Activated CD8-positive, alpha-beta memory T cell treated with anti-CD3 and anti-CD28 coated beads for 4 hours (primary cell): ENCODE measurements at places on chromosomes 5 and 9.

DNA sequence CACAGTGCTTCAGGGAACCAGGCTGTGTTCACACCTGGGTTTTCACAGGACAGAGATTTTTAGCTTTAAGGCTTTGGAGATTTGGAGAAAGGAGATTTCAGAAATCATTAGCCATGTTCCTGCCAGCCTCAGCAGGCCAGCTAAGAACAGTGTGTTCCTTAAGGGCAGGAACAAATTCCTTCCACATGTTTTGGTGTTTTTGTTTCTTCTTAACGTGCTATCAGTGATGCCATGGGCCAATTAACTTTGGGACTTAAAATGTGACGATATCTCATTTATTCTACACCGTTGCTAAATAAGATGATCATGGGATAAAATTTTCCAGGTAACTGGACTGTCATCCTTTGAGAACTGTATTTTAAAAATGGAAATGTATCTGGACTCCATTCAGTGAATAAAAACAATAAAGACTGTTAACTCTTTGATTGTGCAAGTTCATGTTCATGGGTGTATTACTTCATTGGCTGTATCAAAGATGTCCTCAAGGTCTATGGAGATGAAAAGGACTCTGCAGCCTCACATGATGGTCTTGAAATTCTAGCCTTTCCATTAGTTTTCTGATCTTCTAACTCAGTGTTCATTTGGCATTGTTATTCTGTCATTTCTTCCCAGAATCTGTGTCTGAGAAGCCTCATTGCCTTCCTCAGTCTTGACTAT is 72.3 kb downstream of the ZNF366 start:
- DNase-seq, result no peak

GRCh38 chr9:124780757-124781151 is 3.8 kb downstream of the OLFML2A start:
- DNase-seq, result no peak

DNA sequence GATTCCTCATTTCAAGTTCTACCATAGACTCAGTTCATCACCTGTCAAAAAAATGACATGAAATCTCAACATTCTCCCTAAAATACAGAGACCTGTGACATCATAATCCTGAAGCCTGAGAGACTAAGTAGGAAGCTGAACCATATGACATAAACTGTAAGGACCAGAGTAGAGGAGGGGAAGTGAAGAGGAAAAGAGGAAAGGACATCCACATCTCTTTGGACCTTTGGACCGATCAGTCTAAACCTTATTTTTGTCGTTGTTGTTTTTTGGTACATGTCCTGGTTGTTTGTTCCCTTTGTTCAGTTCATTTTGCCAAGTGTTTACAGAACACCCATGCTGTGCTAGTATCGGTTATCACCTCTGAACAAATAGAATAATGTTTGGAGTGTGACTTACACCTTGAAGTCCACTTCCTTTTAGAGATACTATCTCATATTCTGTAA is 41.9 kb downstream of the LURAP1L start:
- DNase-seq, result no peak

DNA sequence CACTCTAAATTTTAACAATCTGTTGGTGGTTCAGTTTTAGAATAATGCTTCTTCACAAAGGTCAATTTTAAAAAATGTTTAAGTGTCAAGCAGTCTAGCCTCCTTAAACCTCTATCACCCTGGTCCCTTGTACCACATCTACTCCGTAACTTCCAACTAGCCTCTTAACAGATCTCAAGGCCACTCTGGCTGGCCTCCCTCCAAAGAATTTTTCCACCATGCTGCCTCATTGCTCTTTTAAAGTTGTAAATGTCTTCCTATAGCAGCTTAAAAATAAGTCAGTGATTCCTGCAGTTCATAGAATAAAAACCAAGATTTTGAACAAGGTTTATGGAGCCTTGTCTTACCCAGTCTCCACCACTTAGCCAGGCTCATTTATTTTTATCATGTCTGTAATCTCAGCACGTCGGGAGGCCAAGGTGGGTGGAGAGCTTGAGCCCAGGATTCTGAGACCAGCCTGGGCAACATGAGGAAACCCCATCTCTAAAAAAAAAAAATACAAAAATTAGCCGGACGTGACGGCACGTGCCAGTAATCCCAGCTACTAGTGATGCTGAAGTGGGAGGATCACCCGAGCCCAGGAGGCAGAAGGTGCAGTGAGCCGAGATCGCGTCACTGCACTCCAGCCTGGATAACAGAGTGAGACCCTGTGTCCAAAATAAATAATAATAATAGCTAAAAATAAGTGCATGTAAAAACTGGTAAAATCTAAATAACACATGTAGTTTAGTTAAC is 924.9 kb upstream of the DMAC1 start:
- no peak for DNase-seq

- no peak for DNase-seq
These were observed 50.0 kb upstream of the RNU6ATAC start for GRCh38 chr9:134214386-134214765.

DNA sequence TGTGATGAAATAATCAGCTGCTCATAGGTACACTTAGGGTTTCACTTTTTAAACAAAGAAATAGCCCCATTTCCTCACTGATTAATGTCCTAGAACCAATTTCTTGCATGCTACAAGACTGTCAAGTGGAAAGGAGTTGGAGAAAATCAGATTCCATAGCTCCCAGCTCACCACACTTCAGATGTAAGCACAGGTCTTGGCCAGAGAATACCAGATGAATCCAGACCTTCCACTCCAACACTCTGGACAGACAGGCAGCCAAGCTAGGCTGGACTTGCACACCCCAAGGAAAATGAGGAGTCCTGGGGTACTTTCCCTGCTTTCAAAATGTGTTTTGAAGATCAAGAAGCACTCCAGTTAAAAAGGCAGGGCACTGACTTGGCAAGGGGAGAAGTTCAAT is 68.5 kb downstream of the KLHL3 start:
- no peak for DNase-seq

DNA sequence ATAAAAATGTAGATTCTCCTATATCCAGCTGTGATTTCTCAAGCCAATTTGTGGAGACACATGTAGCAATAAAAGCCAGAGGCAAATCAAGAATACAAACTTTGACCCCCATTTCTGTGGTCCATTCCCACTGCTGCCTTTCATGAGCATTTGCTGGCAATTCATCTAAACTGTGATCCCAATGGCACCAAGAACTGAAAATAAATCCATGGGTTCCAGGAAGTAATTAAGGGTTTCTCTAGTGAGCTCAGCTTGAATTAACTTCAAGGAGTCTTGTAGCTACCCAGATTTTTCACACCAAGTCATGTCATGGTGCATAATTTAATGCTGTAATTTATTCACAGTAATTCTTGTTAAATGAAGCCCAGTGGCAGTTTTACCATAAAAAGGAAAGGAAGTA is 145.0 kb upstream of the SMC2 start:
- no peak for DNase-seq

GRCh38 chr5:156042726-156043125 is 284.2 kb upstream of the SGCD start:
- no peak for DNase-seq

GRCh38 chr5:19534751-19535150 is 453.2 kb downstream of the CDH18 start:
- no peak for DNase-seq

DNA sequence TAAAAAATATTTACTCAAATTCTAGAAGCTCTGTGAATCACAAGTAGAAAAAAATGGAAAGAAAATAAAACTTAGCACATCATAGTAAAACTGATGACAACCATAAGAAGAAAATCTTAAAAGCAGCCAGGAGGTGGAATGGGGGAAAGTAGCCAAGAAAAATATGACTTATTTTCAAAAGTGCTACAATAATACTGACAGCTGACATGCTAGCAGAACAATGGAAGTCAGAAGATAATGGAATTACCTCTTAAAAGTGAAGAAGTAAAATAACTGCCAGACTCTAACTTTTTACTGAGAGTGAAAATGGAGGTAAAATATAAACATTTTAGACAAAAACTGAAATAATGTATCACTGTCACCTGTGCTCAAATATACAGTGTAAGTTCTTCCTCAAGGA is 532.2 kb upstream of the SGCD start:
- DNase-seq, result no peak

- DNase-seq, result no peak
These were observed 98.6 kb downstream of the OSTF1 start for GRCh38 chr9:75186767-75187380.

- no peak for DNase-seq
These were observed 77.6 kb downstream of the CDO1 start for GRCh38 chr5:115738830-115739229.

DNA sequence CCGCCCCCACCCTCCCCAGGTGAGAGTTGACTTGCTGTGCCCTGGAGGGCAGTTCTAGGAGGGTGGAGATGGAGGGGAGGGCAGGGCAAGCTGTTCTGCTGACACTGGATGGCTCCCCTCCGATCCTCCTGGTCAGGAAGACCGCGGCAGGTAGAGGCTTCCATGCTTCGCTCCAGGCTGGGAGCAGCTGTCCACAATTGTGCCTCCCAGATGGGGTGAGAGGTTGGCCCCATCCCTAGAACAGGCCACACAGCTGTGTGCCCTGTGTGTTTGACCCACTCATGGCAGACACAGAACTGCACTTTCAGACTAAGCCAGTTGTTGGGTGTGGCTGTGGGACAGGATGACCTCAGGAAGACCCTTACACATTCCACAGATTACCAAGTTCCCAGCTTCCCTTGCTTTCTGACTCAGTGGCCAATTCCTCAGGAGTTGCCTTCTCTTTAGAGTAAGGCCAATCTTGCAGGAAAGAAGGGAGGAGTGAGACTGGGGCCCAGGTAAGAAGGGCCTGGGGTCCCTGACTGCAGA is 72.1 kb upstream of the HSPA9 start:
- DNase-seq, result no peak

GRCh38 chr9:131759017-131759647 is 19.3 kb upstream of the RAPGEF1 start:
- no peak for DNase-seq

- no peak for DNase-seq
These were observed 85.3 kb downstream of the TTC39B start for GRCh38 chr9:15221746-15222145.

DNA sequence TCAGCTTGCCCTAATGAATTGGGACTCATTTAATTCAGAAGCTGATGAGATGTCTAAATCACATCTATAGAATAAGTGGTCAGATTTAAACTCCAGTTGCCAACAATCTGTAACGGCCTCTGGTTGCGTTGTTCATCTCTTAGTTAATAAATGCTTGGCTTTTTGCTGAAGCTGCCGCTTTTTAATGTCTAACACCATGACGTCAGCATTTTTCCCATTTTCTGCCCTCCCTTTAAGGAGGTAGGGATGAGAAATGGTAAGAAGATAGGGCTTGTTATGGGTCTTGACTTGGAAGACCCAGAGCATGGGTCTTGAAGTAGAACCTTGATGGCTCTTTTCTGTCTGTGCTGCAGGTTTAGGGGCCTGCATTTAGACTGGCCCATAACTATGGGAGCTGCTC is 33.3 kb downstream of the PALM2AKAP2 start:
- no peak for DNase-seq

DNA sequence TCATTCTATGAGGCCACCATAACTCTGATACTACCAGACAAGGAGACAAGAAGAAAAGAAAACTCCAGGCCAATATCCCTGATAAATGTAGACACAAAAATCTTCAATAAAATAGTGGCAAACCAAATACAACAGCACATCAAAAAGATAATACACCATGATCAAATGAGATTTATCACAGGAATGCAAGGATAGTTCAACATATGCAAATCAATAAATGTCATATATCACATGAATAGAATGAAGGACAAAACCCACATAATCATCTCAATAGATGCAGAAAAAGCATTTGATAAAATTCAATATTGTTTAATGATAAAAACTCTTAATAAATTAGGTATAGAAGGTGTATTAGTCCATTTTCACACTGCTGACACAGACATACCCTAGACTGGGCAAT is 139.9 kb downstream of the ADAMTS6 start:
- DNase-seq, result no peak

DNA sequence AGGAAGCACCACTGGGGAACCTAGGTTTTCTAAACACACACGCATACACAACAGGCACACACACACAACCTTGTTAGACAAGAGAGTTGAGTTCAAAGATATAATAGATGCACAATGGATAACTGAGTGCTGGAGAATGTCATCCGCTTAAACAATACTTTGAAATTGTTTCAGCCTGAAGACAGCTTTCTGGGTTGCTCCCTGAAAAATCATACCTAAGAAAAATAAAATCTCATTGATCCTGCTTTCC is 126.1 kb downstream of the TMEM161B start:
- no peak for DNase-seq

DNA sequence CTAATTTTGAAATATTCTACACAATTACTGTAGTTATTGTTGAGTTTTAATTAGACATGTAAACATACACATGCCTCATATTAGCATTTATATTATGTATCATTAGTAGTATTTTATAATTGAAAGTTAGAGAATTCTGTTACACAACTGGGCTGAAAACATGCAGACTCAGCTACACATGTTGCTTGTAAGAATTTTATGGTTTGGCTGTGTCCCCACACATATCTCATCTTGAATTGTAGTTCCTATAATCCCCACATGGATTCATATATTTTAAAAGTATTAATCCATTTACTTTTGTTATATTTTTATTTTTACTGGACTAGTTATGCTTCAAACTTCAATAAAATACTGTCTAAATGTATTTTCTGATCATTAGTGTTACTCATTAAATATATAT is 2075.3 kb upstream of the C9orf72 start:
- no peak for DNase-seq

- DNase-seq, result no peak
These were observed 439.4 kb upstream of the ZNF462 start for GRCh38 chr9:106423575-106423974.

DNA sequence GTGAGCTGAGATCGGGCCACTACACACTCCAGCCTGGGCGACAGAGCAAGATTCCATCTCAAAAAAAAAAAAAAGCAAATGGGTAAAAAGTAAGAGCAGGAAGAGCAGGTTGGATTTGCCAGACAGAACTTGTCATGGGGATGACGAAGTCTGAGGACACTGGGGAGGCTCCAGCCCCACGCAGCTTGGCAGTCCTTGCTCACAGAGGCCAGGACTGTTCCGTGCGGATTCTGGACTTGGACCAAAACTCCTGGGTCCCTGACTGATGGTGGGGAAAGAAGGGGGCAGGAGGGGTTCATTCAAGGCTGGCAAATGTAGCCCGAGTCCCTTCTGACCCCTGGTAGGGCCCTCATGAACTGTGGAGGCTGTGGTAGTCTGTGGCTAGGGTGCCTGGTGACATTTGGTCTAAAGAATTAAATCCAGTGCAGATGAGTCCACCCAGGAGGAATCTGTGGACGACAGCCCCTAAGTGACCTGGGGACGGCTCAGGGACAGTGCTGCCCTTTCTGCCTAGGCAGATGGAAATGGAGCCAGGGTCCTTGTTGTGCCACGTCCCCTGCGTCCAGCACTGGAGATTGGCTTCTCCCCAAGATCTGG is 3.1 kb downstream of the FGD3 start:
- no peak for DNase-seq

- DNase-seq, result no peak
These were observed 190.8 kb upstream of the BRINP1 start for GRCh38 chr9:119559986-119560385.
